ENCODE measurements at places on chromosomes 6 and 20.

DNA sequence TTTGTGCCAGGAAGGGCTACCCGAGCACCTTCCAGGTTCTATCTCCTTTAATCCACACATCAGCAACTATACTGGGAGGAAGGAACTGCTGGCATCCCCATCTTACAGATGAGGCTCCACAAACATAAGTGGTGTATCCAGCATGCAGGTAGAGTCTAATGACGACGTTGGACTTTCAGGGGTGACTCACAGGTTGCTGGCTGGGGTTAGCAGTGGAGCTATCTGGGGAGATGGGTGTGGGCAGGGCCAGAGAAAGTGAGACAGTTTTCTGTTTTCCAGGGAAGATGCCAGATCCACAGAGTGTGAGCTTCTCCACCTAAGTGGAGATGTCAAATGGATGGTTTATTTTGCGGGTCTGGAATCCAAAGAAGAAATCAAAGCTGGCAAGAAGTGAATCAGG lies 31.8 kb downstream of the CDH22 start:
- no peak for DNase-seq

- DNase-seq = no peak
These were observed 652 bp downstream of the BMP6 start for GRCh38 chr6:7726416-7727085.

DNA sequence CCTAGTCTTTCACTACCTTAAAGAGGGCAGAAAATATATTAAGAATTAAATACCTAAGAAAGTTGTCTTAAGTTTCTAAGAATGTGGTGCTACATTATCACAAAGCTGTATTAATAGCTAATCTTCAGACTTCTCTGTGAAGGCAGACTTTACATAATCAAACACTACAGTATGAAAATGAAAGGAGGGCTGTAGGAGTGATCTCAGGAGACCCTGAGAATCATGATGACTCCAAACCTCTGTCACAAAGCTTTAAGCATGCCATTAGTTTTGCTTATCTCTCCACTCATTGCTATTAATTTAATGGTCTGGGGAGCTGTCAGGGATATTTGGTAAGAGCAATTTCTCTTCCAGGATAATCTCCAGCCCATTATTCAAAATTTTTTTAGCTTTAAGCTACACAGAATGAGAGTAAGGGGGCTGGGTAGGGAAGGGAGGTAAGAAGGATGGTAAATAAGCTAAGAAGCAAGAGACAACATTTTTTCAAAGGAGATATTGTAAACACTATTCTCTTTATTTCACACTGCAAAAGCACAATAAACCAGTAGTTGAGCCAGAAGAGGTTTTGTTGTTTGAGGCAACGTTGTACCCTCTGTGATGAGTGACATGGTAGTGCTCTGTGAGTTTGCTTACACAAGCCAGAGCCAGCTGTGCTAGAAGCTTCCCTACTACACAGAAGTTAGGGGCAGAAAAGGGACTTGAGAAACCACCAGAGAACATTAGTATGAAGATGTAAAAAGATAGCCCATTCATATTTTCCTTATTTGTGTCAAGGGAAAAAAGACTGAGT lies 258.8 kb downstream of the GMDS start:
- no peak for DNase-seq

DNA sequence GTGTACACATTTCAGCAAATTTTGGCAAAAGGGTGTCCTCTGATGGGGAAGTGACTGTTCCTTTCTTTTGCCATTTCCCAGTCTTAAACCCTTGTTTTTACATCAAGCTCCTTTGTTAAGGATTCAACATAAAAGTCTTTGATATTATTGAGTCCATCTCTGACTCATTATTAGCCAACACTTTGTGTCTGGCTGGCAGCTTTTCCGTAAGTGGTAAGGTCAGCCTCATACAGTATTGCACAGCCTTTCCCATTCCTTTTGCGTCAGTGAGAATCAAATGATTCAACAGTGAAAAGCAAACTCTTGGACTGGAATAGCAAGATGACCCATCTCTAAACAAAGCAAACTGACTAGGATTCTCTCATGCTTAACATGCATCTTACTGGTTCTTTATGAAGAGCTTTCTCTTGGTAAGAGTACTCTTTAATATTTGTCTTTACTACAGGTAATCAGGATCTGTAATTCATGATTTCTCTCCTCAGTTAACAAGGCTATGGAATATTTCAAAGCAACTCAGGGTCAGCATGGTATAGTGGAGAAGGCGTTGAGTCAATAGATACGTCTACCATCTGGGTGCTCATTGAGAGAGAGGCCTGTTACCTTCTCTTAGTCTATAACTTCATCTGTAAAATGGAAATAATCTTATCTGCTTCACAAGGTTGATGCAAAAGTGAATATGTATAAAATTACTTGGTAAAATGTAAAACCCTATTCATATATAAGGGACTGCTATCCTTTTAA lies 183.6 kb downstream of the PRL start:
- no peak for DNase-seq

GRCh38 chr6:129280749-129281148 lies 397.8 kb downstream of the LAMA2 start:
- no peak for DNase-seq

DNA sequence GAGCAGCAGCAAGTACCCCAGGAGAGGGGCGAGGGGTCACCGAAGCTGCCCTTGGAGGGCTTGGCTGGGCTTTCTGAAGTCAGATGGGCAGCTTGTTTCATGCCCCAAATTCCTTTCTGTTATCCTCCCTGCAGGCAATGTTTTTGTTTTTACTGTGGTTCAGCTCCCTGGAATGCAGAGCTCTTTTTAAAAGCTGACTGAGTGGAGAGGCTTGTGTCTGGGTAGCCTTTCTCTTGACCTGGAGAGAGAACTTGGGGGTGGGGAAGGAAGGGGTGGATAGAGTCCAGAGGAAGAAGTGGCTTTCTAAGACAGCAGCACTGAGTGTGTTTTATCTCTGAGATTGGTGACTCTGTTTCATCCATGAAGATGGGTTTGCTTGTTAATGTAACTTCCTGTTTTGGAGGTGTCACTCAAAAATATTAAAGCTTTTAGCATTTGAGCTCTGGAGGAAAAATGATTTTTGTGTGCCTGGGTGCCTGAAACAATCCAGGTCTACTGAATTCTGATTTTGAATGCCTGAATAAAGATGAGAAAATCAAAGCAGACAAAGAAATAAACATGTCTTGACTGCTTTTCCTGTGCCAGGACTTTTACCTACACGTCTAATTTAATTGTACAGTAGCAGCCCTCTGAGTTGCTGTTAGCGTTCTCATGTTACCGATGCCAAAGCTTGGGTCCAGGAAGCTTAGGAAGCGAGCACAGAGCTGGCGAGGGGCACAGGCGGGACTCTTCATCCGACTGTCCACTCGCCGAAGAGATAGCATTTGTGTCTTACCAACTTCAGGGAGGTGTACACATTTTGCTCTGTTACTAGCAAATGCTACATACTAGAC lies 78.2 kb upstream of the EEF1E1 start:
- peak; percentile 21 for DNase-seq

DNA sequence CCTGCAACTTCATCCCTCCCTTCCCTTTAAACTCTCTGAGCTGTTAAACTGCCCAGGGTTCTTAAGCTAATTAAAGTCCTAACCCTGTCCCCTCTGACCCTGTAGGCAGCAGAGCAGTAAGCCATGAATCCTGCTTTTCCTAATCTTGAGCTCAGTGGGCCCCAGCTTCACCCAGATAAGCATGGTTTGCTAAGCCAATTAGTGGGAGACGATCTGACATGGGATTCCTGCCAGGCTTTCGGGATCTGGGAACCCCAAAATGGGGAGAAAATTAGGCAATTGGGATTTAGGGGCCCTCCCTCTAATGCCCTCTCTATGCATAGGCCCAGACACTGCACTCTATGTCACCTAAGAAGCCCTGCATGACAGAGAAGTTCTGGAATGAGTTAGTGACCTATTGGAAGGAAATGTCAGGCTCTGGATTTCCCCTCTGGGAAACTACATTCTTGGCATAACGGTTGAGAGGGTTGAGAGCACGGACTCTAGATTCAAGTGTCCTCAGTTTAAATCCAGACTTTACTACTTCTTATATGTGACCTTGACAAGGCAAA lies 4.6 kb downstream of the XKR7 start:
- no peak for DNase-seq

DNA sequence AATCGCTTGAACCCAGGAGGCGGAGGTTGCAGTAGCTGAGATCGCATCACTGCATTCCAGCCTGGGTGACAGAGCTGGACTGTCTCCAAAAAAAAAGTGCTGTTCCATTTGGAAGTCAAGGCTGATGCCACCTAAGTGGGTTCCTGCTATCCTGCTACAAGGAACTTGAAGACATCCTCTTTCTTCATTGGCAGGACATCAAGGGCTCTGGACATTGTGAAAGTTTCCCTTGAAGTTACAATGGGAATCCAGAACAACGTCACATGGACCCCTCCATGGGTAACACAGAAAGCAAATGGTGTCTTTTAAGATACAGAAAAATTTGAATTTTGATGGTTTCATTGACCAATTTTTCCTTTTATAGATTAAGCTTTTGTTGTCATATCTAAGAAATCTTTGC lies 15.5 kb upstream of the ITCH start:
- DNase-seq = no peak

DNA sequence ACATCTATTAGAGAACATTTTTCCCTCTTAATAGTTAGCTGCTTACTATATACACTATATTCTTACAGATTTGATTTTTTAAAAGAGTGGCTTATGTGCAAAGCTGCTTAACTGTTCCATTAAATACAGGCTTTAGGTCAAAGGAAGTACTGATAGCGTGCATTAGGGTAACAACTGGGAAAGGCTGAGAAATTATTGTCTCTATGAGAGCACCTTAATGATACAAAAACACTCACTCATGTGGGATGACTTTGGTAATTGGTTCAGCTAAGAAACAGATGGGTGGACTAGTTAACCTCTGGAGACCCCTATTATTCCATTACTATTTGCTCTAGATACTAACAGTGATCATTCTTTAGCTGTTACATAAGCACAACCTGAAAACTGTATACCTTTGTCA lies 4.0 kb downstream of the DCDC2 start:
- no peak for DNase-seq

DNA sequence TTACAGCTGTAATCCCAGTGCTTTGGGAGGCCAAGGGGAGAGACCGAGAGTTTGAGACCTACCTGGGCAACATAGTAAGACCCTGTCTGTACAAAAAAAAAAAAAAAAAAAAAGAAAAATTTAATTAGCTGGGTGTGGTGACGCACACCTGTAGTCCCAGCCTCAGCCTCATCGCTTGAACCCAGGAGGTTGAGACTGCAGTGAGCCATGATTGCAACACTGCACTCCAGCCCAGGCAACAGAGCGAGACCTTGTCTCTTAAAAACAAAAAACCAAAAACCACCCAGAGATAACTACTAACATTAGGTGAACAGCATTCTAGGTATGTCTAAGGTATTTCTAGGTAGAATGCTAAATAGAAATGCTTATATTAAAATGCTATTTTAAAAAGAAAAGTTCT lies 21.0 kb upstream of the PI16 start:
- DNase-seq = no peak

- DNase-seq = no peak
These were observed 51.9 kb downstream of the FAM120B start for GRCh38 chr6:170358496-170358895.

GRCh38 chr20:8433291-8433690 lies 301.2 kb downstream of the PLCB1 start:
- DNase-seq = no peak

- no peak for DNase-seq
These were observed 290.5 kb downstream of the ADGB start for GRCh38 chr6:146889303-146889702.

DNA sequence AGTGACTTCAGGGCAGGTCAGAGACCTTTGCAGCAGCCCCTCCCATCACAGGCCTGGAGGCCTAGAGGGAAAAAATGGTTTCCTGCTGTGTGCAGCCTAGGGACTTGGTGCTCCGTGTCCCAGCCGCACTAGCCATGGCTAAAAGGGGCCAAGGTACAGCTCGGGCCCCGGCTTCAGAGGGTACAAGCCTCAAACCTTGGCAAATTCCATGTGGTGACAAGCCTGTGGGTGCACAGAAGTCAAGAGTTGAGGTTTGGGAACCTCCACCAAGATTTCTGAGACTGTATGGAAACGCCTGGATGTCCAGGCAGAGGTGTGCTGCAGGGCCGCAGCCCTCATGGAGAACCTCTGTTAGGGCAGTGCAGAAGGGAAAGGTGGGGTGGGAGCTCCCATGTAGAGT lies 34.0 kb downstream of the UBE3D start:
- no peak for DNase-seq

DNA sequence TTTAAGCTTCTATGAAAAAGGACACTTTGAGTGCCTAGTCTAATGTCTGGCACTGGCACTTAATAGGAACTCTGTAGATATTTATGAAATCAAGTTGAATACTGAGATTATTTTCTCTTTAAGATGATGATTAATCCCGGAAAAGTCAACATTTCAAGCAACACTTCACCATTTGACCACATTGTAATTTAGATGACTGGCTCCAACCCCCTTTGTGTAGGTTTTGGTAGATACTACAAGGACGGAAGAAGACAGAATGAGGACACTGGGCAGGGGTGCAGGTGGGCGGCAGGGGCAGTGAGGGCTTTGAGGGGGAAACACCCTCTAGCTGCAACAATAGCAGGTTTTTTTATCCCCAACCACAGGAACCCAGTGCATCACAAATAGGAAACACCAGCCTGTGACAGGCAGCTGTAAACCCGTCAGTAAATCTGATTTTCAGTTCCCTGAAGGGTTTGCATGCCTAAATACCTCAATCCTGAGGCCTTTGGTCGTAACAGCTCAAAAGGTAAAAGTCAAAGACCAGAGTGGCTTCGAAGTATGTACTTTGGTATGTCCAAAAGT lies 4.6 kb downstream of the DTNBP1 start:
- DNase-seq = no peak

DNA sequence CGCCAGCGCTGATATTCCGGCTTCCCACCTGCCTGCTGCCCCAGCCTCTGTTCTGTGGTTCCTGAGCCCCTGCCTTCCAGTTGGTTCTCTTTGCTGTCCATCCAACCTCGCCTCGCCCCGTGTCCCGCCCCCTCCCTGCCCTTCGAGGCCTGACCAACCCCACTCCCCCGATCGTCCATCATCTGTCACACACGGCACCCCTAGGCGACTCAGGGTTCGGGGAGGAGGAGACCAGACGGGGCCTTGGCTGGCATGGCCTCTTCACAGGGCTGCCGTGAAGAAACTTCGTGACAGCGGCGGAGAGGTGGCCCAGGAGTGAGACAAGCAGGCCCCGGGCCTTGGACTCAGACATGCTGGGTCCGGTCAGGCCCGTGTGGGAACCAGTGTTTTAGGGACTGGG lies 226.1 kb downstream of the QKI start:
- DNase-seq = no peak

GRCh38 chr6:150250826-150251225 lies 108.0 kb downstream of the PPP1R14C start:
- no peak for DNase-seq

Data from SK-N-DZ (cell line).